Mammary epithelial cell (primary cell): ENCODE measurements at places on chromosomes 12 and 14.

GRCh38 chr12:90917431-90917830 is 37.5 kb downstream of the CCER1 start:
- DNase-seq, result no peak

- DNase-seq, result no peak
Observed at GRCh38 chr12:74626397-74626796, 88.8 kb downstream of the ATXN7L3B start.

GRCh38 chr12:80838708-80839107 is 99.0 kb downstream of the LIN7A start:
- DNase-seq, result no peak

- DNase-seq, result no peak
Observed at GRCh38 chr12:1852076-1852475, 31.7 kb downstream of the LRTM2 start.

- DNase-seq, result peak; percentile 53
Observed at GRCh38 chr12:46303039-46303666, 34.3 kb upstream of the SLC38A1 start.

GRCh38 chr12:5220835-5221234 is 177.2 kb downstream of the KCNA5 start:
- peak; percentile 55 for DNase-seq

DNA sequence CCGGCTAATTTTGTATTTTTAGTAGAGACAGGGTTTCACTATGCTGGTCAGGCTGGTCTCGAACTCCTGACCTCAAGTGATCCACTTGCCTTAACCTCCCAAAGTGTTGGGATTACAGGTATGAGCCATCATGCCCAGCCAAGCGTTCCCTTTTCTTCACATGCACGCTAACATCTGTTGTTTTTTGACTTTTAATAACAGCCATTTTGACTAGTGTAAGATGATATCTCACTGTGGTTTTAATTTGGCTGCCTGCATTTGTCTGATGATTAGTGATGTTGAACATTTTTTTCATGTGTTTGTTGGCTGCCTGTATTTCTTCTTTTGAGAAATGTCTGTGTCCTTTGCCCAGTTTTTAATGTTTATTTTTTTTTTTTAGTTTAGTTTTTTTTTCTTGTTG is 10.2 kb upstream of the YARS2 start:
- no peak for DNase-seq

DNA sequence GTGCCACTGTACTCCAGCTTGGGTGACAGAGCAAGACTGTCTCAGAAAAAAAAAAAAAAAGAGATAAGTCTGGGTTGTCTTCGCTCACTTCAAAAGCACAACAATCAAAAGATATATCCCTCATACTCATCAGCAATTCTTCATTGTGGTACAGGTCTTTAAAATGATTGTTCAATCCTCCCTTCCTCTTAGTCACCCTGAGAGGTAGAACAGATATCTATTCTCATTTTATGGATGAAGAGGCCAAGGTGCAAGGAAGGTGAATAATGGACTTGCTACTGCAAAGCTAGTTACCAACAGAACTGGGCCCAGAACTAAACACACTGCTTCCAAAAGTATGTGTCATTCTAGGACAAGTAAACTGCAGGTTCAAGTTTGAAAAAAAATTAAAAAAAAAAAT is 7.1 kb downstream of the ERG28 start:
- DNase-seq, result no peak

DNA sequence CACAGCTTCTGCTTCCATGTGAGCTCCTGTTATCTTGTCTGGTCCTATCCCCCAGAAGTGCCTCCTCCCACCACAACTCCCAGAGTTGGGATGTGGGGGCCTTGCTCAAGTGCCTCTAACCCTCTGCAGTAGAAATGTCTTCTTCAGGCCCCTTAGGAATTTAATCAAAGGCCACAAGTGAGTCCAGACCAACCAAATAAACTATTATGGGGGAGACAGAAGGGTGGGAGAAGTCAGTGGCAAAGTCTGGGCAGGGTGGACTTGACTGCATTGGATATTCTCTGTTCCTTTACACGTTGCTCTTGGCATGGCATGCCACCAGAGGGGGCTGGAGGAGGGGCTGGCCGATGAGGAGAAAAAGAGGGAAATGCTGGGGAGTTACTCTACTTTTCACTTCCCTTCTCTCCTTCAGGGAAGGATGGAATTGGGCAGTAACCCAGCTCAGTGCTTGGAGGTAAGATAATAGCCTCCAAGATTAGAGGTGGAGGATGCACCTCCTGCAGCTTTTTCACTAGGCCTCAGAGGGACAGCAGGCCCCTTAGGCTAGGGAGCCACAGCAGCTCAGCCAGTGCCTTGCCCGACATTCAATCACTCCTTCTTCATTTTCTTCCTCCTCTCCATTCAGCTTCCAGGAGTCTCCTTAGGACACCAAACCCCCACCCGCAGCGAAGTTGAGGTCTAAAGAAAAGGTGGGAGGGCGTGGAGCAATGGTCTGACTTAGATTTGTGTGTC is 1.2 kb upstream of the AP1G2 start:
- no peak for DNase-seq

DNA sequence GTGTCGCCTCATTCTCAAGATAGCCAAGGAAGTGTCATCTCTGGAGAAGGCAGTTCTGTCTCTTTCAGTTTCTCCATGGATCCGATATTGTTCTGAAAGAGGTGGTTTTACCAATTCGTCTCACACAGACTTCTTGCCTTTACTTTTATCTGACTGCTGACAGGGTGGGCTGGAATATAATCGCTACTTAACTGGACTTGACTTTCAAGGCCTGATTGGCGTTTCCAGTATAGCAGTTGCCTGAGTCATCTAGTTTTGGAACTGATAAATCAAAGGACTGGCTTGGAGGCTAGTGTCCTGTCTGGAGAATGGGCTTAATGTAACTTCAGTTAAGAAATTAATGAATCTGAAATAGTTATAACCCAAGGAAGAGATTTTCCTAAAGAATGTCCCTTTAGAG is 21.6 kb downstream of the PRKCH start:
- DNase-seq, result no peak

GRCh38 chr12:64713376-64713775 is 45.8 kb downstream of the GNS start:
- DNase-seq, result no peak

DNA sequence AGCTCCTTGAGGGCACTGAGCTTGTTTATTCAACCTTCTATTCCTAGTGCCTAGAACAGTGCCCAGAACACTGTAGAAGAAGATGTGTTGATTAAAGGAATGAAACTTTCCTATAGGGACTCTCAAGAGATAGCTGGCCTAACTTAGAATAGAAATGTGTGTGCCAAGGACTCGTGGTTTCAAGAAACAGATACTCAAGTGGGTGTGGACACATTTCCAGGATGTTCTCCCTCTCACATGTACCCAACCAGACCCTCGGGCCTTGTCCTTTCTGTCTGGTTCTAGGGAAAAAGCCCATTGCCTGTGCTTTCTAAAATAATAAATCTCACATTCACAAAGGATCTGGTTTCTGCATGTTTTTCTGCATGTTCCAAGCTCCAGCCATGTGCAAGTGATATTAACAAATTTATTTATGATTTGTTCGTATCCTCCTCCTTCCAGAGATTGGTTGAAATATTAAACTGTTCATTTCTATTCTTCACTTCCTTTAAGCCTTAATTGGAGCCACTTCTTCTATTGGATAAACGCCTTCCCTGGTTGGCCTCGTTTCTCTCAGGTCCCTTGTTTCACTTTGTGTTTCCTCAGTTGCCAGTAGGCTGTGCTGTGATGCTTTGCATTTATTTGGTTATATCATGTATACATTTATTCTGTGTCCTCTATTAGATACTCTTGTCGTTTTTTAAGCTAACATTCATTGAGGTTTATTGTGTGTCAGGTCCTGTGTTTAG is 89.8 kb downstream of the CRADD start:
- peak; percentile 61 for DNase-seq

GRCh38 chr14:77682158-77682553 is 25.7 kb downstream of the ALKBH1 start:
- peak; percentile 60 for DNase-seq

DNA sequence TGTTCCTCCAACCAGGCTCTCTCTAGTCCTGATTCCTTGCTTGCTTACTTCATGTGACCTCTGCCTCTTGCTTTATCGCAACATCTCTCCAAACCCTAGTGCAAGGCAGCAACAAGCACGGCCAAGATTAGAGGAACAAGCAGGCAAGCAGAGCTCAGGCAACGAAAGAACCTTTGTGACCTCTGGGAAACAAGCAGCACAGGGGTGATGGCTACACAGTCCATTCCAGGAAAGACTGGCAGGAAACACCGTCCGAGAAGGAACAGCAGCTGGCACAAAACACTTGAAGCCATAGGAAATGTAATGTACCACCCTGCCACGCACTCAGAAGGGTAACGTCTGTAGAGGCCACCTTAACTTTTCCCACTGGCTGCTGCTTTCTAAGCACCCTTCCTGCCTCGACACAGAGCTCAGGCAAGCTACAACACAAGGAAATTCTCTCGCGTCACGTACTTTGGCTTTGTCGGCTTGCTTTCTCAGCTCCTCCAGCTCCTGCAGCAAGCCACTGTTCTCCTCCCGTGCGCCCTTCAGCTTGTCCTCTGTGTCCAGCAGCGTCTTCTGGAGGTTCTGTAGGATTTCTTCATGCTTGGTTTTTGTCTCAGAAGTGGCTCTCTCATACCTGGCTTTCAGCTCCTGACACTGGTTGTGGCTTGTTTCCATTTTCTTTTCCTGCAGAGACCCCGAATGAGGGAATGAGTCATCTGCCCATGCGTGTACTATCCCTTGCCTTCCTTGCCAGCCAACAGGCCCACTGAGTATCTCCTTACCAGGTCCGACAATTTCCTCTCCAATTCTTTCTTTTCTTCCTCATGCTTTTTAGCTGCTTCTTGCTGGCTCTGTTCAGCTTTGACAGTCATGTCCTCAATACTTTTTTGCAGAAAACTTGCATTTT is 61.4 kb upstream of the VPS33A start:
- DNase-seq, result no peak

GRCh38 chr14:45089813-45090212 is 5.9 kb downstream of the PRPF39 start:
- peak; percentile 76 for DNase-seq

DNA sequence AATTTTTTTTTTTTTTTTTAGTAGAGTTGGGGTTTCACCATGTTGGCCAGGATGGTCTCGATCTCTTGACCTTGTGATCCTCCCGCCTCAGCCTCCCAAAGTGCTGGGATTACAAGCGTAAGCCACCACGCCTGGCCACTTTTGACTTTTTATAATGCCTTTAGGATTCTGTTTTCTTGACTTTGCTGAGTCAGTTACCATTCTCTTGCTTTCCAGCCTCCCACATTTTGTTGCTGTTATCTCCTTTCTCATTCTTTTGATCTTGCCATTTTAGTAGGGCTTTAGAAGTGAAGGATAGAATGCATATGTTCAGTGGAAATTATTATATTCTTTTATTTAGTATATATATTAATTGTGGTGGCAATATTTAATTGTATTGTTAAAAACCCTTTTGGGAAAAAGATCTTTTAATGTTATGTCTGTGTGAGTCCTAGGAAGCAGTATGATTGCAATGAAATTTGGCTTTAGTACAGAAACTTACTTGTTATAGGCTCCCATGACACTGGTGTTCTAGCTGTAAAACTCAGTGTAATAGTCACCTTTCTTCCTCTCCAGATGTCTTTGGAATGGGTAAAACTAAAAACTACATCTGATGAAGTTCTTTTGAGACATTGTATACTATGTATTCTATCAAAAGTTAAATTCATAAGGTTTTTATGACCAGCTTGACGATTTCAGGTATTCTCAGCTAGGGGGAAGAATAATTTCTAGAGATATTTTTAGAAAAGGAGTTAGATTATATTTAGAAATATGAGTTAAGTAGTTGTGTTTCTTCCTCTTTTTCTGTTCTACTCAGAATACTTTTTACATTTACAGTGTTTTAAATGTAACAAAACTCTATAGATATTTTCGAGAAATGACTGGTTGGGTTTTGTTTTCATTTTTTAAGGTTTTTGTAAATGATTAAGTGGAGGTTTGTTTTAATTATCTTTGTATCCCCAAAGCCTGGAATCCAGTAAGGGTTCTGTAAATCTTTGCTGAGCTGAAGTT is 74.7 kb downstream of the APAF1 start:
- DNase-seq, result no peak

- DNase-seq, result no peak
Observed at GRCh38 chr14:60510254-60510950, 1.5 kb downstream of the SIX6 start.

DNA sequence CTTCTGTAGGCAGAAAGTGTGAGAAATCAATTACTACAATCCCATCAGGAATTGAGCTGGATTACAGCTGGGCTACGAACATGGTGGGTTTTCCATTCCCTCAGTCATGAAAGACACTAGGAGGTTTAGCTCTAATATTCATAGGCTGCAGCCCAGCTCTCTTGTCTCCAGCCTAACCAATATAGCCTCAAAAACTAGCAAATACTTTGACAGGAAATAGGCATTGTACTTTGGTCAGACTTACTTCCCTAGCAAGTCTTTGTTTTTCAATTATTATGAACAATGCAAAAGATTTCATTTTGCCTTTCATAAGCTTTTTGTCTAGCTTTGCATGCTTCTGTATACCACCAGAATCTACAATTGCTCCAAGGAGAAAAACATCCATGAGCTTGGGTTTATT is 296.2 kb downstream of the GPHN start:
- no peak for DNase-seq
